ENCODE measurements at places on chromosomes 3 and 15.

DNA sequence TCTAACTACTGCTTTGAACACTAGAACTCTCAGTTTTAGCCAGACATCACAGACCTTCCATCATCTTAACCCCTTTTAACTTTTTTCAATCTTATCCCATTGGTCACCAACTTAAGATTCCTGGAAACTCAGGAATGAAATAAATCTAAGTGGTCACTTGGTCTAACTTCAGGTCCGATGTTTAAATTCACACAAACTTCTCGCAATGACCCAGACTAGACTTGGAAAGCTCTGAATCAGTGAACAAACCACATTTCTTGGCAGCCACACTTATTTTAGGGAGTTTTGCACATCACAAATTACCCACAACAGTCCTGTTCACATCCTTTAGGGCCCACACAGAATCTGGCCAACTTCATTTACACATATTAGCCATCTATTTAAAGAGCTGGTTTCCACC is 118.9 kb downstream of the MAGI1 start:
- DNase-seq: no peak

- no peak for DNase-seq
These were observed 47.7 kb downstream of the RNF111 start for GRCh38 chr15:59035201-59035600.

DNA sequence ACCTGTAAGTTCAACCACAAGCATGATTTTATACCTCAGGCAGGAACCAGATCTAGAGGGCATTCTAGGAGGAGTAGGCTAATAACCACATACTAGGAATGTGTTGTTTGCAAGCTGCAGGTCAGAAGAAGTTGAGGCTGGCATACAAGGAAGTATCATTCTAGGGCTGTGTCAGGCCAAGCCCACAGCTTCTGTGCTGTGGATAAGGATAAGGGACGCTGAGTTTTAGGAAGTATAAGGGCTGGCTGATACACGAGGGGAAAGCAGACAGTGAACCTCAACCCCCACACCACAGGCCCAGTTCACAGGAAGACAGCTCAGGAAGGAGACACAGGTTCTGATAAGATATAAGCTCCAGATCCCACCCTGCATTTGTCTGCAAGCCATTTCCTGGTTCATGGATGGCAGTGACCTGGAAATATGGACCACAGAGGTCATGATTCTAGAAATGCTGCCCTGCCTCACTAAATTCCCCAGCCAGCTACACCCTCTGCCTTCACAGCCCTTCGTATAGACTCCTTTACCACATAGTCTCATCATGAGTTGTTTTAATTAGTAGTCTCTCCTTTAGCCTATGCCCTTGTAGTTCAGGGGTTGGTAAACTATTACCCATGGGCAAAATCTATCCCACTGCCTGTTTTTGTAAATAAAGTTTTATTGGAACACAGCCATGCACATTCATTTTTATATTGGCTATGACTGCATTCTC is 260.7 kb downstream of the OPA1 start:
- DNase-seq: no peak

- no peak for DNase-seq
These were observed 127.2 kb downstream of the GHSR start for GRCh38 chr3:172321035-172321434.

GRCh38 chr3:98733053-98733811 is 29.9 kb upstream of the ST3GAL6 start:
- no peak for DNase-seq

- no peak for DNase-seq
These were observed 470.4 kb downstream of the ROBO1 start for GRCh38 chr3:79297245-79297960.

DNA sequence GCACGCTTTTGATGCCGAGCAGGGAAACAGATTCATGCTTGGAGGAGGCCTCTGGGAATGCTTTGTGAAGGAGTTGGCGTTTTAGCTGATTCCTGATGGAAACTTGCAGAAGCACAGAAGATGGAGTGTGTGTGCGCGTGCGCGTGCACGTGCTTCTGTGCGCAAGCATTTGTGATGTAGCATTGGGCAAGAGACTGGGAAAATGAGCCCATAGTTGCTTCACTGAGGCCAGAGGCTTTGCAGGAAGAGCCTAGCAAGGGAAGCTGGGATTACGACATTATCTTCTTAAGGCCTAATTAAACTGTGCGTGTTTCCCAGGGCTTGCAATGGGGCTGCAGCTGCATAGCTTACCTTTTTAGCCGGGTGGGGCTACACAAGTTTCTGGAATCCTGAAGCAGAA is 18.1 kb upstream of the AGBL1 start:
- no peak for DNase-seq

DNA sequence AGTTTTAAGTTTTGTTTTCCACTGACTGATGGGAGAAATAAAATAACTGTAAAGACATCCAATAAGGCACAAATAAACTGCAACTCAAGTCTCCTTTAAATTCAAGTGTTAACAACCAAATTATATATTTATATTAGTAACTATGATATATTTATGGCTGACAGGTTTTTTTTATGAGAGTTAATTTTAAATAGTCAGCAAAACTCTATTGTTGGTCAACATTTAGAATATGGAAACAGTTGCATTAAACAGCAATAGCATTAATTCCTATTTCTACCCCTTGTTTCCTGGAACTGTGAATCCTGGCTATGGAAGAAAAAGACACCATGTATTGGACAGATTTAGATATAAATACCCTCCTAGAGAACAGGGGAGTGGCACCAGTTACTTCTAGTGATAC is 16.5 kb upstream of the DIPK2A start:
- DNase-seq: no peak

DNA sequence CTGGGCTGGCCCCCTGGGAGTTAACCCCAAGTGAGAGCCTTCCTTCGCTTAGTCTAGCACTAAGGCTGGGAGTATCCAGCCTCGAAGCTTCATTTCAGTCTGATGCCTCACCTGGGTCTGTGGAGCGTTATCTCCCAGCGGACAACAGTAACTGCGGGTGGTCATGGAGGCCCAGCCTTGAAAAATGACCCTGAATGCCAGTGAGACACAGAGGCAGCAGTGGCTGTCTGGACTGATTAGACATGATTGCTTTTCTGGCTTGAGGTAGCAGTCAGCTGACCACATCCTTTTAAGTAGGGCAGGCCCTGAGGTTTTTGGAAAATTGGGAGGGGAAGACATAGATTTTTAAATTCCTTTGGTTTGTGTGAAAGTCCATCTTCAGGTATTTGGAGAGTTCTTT is 28.2 kb upstream of the TRIM59 start:
- DNase-seq: no peak

GRCh38 chr3:173823911-173824460 is 426.4 kb downstream of the NLGN1 start:
- no peak for DNase-seq

DNA sequence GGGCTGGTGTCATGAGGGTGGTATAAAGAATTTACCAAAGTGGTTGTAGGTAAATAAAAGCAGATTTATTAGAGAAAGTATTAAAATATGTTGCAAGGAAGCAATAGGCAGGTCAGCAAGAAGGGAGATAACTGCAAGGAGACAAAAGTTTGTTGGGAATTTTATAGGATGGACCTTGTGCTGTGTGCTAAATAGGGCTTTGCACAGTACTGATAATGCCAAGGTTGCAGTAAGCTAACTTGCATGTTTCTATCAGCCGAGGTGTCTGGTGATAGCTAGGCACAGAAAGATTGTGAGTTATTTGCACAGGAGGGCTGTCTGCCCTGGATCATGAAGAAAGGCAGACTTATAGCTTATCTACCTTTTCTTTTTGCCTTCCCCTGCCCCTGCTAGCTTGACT is 102.5 kb upstream of the SPRED1 start:
- DNase-seq: no peak

- no peak for DNase-seq
These were observed 1.6 kb upstream of the MEIS2 start for GRCh38 chr15:37101980-37102304.

DNA sequence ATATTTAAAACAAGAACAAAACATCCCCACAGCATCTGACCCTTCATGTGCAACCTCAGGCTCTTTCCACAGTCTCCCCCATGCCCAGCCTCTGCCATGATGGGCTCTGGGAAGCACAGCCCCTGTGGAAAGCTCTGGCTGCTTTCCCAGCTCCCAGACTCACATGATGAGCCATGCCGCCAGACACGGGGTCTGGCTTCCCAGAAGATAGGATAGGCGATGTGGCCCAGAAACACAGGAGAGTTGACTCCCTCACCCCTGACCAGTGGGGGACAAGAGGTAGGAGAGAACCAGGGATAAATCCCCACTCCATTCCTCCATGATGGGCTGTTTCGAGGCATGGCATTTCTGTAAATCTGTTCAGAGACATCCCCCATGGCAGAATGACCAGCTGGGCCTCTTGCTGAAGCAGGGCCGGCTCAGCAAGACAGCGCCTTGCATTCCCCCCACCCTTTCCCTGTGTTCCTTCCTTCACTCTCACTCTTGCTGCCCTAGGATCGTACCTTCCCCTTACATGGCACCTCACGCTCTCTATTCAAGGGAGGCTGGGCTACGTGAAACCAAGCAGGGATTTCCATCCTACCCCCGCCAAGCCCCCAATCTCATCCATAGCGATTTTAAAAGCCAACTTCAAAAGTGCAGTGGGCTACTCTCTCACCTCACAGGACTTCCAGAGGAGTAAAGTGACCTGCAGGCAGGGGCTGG is 192.4 kb downstream of the ABHD5 start:
- DNase-seq: no peak

DNA sequence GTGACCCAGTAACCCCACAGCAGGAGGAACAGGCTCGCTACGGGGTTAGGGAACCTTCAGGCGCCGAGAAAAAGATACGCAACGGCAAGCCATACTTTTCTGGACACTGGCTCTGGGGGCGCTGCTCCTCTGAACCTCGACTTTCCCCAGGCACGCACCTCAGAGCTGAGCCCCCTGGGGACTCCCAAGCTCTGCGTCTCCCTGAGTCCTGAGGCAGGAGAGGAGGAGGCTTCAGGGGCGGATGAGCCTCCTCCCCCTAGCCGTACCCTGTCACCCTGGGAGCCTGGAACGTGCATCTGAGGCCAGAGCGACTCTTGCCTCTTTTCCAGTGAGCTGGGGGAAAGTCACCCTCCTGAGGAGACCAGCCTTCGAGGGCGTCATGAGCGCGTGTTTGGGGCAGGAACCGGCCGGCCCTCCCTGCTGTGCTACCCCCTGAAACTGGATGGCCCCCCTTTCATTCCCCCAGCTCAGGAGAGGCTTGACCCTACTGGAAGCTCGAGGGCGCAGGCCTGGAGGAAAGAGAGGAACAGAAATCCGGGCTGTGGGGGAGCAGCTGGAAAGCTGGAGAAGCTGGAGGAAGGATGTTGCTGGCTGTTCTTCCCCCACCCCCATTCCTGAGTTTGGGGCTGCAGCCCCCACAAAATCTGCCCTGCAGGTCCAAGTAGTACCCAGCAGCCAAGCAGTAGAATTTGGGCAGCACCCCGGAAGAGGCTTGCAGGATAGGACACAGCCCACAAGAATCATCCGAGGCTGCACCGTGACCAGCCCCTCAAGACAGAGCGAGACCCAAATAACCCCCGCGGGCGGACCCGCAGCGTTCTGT is 25.1 kb upstream of the POLG start:
- no peak for DNase-seq

DNA sequence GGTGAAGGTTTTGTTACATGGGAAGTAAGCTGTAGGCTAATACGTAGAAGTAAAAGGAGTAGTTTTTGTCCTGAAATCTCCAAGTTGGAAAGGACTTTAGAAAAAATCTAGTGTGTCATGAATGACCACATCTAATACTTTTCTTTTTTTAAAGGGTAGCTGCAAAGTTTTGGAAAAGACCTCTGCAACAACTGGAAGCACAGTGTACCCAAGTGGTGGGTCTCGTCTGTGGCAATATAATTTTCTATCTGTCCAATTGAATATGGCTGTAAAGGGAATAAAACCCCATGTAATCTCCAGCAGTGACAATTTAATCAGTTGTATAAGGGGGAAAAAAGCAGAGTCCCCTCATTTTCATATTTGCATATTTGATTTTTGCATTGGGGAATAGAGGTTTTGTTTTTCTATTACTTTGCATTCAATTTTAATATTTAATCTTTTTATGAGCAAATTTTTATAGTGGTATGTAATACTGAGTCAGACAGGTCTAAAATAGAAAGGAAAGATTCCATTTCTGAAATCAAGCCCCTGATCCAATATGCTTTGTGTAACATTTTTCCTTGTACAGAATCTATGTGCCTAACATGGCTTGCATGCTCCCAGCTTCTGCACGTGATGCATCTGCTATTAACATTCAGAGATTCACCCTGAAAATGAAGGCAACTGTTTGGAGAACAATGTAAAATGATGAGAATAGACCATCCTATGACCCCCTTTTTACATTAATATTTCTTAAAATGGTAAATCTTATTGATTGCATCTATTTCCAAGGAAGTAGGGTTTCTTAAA is 531.4 kb downstream of the ZIC1 start:
- no peak for DNase-seq

DNA sequence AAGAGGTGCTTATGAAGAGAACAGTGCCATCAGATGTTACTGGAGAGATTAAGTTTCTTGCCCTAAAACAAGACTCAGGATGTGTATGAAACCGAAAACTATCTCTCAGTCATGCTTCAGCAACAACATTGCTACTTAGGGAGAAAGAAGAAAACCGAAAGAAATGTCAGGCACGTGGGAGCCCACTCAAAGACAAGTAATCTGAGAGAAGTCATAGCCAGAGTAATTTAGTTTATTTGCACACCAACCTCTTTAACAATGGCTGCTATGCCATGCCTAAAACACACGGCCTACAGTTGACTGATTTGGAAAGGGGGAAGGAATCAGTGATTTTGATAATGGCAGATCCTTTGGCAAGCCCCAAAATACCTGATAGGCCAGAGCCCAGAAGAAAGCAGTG is 162.9 kb downstream of the TIGIT start:
- DNase-seq: no peak

- DNase-seq: no peak
These were observed 276.6 kb upstream of the CFAP20DC start for GRCh38 chr3:59326246-59327024.

GRCh38 chr3:12935023-12935860 is 93.9 kb upstream of the RPL32 start:
- no peak for DNase-seq

DNA sequence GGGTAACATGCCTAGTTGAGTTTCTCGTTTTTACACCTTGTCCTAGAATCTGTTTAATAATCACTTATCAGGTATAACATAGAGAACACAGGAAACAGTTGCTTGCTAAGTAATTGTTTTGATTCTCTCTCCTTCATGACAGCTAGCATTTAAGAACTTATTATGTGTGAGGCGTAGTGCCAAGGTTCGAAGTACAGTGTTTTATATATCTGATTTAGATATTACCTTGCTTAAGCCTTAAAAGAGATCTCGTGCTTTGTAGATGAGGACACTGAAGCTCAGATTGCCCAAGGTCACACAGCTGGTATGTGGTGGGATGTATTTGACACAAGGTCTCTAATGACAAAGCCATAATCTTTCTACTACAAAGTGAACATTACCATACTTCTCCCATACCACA is 29.0 kb upstream of the IFT57 start:
- DNase-seq: no peak

Data from stimulated activated CD4-positive, alpha-beta T cell treated with anti-CD3 and anti-CD28 coated beads, Interleukin-15, amount 100 ng/mL, for 1 hour (primary cell).